ENCODE measurements at places on chromosomes 1 and 21.
A peak's percentile ranks its signal among the peaks of the same experiment; 100 is the strongest.

GRCh38 chr1:7679159-7679872 lies 91.8 kb upstream of the VAMP3 start:
- DNase-seq, result no peak

DNA sequence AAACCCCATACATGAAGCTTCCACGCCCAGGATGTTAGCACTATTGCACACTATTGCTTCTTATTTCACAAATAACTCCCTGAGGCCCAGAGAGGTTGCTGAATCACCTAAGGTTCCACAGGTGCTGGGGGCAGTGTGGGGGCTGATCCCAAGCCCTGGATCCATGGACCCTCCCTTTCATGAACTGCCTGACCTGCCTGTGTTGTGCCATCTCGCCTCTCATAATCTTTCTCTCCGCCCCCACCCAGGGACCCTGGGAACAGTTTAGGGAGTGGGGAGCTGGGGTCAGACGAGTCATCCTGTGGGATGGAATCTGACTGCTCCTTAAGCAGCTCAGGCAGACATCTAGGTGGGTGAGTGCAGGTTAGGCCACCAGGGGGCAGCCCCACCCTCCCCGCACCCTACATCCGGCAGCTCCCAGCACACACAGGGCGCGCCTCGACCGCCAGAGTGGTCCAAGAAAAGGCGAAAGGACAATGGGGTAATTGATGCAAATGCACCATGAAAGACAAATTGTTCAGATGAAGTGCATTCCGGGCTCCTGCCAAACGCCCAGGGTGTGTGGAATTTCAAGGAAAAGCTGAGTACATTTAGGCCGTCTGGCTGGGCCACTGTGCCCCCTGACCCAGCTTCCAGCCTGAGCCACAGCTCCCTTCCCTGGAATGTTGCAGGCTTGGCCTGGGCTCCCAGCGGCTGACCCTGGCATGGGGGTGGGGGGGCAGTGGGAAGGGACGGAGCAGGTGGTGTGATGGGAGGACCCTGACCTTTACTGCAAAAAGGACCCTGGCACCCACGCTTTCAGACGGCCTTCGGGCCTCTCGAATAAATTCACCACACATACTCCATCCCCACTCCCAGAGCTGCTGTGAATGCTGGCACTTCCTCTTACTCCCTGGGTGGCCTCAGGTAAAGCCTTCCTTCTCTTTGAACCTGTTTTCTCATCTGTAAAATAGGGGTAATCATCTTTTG lies 20.8 kb downstream of the PHLDA3 start:
- peak; percentile 71 for DNase-seq

DNA sequence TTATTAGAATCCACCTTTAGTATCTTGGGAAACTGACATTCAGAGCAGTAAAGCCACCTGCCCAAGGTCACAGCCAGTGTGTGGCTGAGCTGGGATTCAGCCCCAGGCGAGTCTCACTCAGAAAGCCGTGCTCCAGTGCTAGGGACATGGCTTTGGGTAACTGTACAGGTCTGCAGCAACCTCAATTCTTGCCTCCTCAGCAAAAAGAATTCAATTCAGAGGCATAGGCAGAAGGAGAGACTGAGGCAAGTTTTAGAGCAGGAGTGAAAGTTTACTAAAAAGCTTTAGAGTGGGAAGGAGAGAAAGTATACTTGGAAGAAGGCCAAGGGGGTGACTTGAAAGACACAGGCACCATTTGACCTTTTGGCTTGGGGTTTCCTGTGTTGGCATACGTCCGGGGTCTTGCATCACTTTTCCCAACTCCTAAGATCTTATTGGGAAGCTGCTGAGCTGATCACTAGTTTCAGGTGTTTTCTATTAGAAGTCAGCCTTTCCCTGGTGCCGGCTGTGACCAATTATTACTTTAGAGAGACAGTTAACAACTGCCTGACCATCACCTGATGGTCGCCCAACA lies 529.3 kb downstream of the MATN1 start:
- DNase-seq, result no peak

GRCh38 chr1:32447469-32448185 lies 17.2 kb upstream of the ZBTB8B start:
- no peak for DNase-seq

All from common myeloid progenitor, CD34-positive (primary cell).